ENCODE measurements at places on chromosomes 1 and 21. TPM values are rescaled to one million over a fixed set of nuclear protein-coding genes. Genes with fewer than 3 reads are reported as not detected.

DNA sequence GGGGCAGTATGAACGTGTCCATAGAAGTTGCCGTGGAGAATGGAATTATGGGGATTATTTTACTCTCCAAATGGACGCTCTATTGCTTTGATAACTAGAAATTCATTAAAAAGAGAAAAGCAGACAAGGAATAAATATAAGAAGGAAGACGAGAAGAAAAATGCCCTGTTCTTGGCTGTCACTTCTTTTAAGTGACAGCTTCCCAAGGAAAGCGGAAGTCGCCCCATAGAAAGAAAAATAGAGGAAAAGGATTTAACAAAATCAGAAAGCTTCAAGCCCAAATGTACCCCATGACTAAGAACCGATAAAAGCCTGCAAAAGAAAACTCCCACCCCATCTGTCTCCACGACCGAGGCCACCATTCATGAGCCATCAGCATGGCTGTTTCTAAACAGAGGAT lies 85.7 kb downstream of the TAS1R2 start:
- DNase-seq = no peak

DNA sequence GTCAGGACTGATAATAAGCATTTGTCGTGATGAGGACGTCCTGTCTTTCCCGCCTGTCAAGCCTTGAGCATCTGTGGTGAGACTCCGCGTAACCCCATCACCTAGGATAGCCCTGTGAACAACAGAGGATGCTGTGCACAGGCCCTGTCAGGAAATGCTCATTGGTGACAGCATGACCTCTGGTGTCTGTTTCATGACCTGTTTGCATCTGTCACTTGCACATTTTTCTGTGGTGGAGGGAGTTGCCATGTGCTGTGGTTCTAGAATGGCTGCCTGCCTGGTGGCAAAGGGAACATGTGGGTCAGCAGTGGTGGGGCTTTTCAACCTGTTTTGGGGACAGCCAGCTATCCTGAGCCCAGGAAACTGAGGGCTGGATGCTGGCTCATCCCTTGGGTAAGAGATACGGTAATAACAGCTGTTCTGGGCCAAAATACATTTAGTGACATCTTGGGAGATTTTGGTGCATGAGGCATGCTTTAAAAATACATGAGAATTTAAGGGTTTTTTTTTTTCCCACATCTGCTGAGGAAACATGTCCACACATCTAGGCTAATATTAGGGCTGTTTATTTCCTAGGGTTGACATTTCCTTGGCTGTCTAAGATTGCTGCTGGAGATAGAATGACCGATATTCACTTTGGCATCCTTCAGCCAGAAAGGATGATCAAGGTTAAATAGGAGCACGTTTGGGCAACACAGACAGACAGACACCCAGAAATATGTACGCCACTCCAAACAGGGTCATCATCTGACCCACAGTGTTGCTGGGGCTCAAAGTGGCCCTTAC lies 52.9 kb downstream of the KCNC4 start:
- peak; percentile 17 for DNase-seq

- no peak for DNase-seq
Observed at GRCh38 chr1:94863297-94863911, 43.2 kb downstream of the SLC44A3 start.

- peak; percentile 88 for DNase-seq
Observed at GRCh38 chr1:46204406-46204742, 1.2 kb downstream of the LURAP1 start.

DNA sequence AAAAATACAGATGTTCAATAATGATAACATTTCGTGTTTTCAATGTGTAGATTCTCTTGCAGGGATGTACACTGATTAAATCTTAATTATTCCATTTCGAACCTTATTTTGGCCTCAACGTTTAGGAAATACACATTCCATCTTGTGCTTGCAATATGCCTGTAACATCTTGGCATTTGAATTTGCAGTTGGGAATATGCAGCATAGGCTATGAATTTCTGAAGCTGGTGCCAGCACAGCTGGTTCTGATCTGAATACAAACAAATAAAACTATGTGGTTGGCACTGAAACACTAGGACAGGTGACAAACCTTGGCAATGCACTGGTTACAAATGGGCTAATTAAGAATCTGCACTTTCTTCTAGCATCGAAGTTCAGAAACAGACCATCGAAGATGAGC lies 108.4 kb downstream of the ERG start:
- no peak for DNase-seq

GRCh38 chr1:29851691-29852090 lies 615.4 kb downstream of the PTPRU start:
- DNase-seq = no peak

DNA sequence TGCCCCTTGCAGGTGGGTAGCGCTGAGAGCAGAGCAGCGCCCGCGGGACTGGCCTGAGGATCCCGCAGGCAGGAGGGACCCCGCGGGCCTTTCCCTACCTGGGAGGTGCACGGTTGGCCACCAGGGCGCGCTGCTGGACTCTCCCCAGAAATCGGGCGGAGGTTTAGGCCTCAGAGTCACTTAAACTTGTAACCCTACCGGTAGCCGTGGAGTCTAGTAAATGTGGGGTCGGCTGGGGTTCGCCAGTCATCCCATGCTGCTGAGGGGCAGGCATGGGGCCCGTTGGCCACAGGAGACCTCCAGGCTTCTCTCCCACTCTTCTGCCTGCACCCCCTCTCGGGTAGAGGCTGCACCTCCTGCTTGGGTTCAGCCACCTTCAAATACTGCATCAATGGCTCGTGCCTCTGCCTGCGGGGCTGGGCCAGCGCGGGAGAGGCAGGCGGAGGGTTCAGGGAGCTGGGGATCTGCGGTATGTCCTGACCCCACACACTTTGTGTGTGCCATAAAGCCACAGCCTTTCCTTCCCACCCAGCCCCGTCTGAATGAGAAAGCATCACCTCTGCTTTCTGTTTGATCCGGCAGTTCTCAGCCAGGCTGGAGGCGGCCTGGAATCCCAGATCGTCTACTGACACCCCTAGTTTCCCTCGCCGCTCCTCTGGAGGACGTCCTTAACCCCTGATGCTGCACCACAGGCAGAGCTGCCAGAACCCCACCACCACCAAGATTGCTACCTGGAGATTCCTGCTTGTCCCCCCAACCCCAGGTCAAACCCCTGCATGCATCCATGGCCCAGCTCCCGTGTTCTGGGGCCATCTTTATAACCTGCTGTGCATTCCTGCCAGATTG lies 12.3 kb upstream of the GSTM4 start:
- DNase-seq = peak; percentile 89

GRCh38 chr1:58608945-58609344 lies 31.9 kb upstream of the TACSTD2 start:
- no peak for DNase-seq

- no peak for DNase-seq
Observed at GRCh38 chr1:158007180-158007579, 13.7 kb downstream of the KIRREL1 start.

DNA sequence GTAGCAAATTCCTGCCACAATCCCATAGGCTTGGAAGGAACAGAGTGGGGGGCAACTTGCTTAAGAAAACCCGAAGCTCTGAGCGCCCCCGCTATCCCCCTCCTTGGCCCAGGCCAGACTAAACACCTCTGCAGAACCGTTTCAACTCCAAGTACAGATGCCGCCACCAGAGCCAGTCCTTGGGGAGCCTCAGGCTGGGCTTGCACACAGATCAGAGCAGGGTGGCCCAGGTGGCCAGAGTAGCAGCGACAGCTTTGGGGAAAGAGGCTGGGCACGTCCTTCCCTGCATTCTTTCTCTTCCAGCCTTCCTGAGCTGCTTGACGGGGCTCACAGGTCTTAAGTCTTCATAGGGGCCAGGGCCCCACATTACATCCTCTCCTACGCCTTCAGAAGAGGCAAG lies 181.6 kb upstream of the ZC3H12A start:
- no peak for DNase-seq

DNA sequence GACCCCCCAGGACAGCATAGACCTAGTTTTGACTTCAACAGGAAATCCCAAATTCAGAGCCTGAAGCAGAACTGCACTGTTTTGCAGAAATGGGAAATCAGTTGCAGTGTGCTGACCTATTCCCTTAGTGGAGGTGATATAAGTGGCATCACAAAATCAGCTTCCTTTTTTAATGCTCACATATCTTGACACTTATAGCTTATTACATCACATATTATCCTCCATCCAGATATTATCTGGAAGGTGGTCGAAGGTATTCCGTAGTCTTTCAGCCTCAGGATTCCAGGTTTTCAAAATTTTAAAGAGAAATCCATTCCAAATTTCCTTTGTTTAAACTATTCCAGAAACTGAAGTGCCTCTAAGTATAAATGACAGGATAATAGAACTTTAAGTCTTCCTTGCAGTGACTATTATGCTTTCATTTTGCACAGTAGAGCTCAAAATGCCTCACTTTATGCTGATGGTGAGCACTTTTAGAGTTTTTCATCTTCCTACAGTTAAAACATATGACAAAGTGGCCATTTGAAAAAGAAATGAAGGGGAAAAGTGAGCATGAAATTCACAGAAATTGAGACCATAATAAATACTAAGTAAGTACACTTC lies 106.4 kb upstream of the DPYD start:
- DNase-seq = no peak

DNA sequence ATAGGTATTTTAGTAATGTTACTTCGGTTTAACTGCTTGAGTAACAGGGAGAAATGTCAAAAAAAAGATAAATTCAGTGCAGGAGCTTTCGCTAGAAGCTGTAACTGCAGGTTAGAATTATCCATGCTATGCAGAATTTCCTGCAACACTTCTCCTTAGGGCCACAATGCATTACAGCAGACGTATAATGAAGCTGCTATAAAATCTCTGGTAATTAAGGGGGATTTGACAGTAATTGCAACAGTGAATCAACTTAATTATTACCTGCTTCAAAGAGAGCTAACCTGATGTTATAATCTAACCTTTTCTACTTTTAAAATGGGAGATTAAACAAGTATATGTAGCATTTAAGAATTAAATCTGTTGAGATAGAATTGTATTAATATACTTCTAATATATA lies 92.6 kb downstream of the ATG4C start:
- no peak for DNase-seq

- no peak for DNase-seq
Observed at GRCh38 chr1:203103829-203104495, 18.1 kb upstream of the MYOG start.

GRCh38 chr1:4210043-4210442 lies 310.0 kb upstream of the C1orf174 start:
- no peak for DNase-seq

DNA sequence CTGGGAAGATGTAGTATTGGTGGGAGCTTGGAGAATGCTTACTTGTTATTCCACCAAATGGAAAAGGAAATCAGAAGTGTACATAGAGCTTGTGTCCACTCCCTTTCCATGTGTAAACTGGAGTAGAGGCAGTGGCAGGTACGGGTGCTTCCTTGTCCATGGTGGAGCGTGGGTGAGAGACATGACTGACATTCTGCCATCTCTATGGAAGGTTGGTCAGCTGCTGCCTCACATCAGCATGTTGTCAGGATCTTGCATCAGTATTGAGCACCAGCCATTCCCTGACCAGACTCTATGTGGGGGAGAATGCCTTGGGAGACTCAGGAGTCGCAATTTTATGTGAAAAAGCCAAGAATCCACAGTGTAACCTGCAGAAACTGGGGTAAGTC lies 19.8 kb downstream of the NLRP3 start:
- DNase-seq = no peak

GRCh38 chr1:11481019-11481418 lies 2.1 kb downstream of the DISP3 start:
- no peak for DNase-seq

- DNase-seq = no peak
Observed at GRCh38 chr21:31161157-31161556, 122.9 kb upstream of the KRTAP19-8 start.

GRCh38 chr21:42653231-42654061 lies at the start of gene PDE9A:
TSS of gene PDE9A (plus strand) at chr21:42653621. CDS start at chr21:42653815, 194 bp downstream.
- DNase-seq = peak; percentile 63

GRCh38 chr1:1230656-1231399 lies 973 bp downstream of the SDF4 start:
- no peak for DNase-seq

DNA sequence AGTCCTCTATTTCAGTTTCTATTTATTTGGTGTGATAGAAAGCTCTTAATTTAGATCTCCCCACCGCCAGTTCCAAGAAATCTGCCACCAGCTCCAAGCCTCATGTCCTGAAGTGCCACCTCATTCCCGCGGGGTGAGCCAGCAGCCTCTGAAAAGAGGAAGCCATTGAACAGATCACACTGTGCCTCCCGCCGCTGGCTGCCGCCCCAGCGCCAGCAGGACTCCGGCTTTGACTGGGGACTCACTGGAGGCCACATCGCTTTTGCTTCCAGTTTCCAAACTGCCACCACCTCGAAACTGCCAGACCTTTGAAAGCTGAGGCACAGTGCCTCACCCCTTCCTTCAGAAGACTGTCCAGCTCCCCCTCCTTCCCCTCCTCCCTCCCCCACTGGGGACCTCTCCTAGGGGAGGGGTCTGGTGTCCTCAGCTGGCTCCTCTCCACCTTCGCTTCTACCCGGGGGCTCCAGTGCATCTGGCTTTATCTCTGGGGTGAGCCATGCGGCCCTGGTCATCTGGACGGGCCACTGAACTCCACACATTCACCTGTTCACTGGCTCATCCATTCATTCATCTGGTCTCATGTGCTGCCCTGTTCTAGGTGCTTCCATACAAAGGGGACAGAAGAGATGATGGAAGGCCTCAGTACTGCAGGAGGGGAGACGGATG lies 58.9 kb downstream of the VPS26C start:
- peak; percentile 76 for DNase-seq

DNA sequence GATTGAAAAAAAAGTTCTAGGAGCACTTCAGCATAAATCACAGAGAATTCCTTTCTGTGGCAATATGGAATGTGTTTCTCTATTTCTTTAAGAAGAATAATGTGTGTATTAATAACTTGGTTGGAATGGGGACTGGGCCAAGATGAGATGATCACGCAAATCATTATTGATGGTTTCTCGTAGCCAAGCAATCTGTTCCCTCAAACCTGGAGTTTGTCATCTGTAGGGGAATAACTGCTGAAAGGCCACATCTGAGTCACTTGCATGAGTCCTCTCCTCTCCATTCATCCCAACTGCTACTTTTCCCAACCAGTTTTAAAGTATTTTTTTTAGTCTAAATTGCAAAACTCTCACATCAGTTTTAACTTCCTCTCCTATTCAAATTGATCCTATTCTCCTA lies 480.4 kb downstream of the PLPP3 start:
- no peak for DNase-seq

DNA sequence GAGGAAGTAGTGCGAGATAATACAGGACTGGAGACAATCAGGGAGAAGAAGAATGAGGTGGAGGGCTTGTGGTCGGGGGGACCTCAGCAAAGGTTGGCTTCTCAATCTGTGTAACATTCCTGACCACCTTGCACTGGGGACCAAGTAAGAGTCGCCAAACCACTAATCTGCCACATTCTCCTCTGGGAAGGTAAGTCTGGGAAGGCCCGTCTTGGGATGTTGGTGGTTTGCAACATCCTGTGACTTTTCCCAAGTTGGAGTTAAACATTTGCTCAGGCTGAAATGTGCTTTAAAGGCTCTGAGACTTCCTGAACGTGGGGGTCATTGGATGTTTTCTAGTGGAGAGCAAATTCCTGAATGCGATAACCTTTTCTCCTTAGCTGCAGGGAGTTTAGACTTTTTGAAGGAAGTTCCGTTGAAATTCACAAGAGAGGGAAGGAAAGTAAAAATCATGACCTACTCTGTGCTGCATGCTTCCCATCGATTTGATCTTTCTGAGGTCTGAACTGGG lies 325.9 kb downstream of the RPS6KC1 start:
- DNase-seq = no peak

- no peak for DNase-seq
Observed at GRCh38 chr1:153699768-153700167, 21.3 kb downstream of the NPR1 start.

GRCh38 chr1:157194731-157195520 lies 56.7 kb upstream of the ETV3 start:
- DNase-seq = no peak

RGS8 gene
- 2.4 TPM for total RNA-seq

MTARC2 gene
- total RNA-seq = 69.5 TPM

CLDN8 gene
- 55.6 TPM for total RNA-seq

PLA2G2D gene
- not detected for total RNA-seq

WNT9A gene
- total RNA-seq = 2.5 TPM

AIM2 gene
- 0.22 TPM for total RNA-seq
